ENCODE measurements at places on chromosomes 3 and 15.

DNA sequence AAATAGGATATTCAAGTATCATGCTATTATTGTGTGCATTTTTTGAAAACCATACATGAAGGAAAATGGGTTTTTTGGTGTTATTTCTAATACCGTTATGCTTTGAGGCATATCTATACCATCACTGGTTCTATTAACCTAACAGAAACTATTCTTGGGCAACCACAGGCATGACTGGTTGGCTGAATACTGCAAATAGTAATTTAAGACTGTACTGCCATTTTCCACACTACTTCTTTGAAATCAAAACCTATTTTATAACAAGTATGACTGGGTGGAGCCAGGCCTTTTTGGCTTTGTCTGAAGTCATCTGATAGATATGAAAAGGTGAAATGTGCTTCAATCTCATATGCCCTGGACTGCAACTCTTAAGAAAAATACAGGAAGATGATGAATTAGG is 115.1 kb downstream of the ULK4 start:
- no peak for DNase-seq

- no peak for DNase-seq
Observed at GRCh38 chr15:33168444-33168843, 26.1 kb downstream of the FMN1 start.

DNA sequence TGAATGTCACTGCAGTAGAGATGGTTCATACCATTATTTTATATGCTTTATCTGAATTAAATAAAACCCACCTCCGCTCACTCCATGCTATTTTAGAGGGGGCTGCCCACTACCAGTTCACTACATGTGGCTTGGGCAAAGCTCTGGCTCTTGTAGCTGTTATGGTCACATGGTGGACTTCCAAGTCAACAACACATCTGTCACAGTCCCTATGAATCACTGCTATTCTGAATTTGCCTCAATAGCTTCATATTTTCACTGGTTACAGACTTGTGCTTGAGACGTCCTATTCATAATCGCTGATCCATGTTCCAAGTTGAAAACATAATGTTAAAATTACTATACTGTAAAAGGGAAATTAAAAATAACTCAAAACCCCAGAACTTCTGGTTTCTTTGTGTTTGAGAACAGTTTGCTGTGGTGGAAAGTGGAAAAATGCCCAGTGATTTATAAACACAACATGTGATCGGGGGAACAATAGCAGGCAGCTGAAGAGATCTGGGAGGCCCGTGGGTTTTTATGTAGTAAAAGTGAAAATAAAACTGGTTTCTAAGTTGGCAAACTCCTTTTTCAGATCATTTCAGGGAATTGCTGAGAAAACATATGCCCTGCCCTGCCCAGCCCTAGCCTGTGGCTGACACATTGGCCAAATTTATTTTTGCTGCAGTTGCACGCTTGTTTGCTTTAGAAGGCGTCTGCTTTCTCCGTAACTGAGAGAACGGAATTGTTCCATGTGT is 128.8 kb upstream of the PRR23C start:
- no peak for DNase-seq

GRCh38 chr3:184176377-184177330 is 2.0 kb downstream of the AP2M1 start:
- DNase-seq, result no peak

DNA sequence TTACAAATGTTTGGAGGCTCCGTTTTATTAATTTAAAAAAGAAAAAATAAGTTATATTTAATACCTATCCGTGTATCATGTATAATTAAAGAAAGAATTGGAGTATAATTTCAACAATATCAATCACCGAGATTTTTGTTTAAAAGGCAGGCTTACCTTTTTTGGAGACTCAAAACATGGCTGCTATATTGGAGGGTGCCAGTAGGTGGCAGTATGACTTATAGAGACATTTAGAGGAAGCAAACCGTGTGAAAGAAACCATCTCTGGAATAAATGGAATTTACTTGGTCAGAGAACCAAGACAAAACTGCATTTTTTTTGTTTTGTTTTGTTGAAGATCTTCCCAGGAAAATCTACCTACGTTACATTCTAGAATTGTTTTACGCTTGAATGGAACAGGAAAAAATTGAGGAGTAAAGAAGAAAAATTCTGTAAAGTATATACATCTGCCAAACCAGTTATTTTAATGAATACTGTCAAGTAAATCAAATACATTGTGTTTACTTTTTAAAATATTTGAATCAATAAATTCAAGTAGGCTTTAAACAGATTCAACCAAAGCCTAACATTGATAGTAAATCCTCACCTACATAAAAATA is 802.6 kb upstream of the ALCAM start:
- peak; percentile 28 for DNase-seq
